ENCODE measurements at places on chromosomes 4 and X. TPM values are rescaled to one million over a fixed set of nuclear protein-coding genes. Genes with fewer than 3 reads are reported as not detected.

GRCh38 chrX:57951666-57952319 lies 41.5 kb upstream of the ZXDA start:
- no peak for DNase-seq

DNA sequence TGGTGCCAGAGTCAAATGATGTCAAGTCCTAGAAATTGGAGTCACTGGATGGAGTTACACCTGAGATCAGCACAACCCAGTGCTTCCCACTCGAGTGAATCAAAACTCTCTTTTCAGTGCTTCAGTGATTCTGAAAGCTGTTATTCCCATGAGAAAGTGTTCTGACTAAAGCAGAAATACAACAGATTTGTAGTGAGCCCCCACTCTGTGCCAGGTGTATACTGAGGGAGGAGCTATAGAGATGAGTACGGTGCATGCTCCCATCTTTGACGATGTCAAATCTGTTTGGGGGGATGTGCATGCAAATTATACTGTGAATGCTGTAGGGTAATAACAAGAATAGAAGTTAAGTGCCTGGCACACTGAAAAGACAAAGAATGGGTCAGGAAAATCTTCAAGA lies 330.2 kb downstream of the HS3ST1 start:
- DNase-seq = no peak

The CCDC149 gene
- 20.6 TPM for total RNA-seq

The TCEAL6 gene
- not detected for total RNA-seq

DNA sequence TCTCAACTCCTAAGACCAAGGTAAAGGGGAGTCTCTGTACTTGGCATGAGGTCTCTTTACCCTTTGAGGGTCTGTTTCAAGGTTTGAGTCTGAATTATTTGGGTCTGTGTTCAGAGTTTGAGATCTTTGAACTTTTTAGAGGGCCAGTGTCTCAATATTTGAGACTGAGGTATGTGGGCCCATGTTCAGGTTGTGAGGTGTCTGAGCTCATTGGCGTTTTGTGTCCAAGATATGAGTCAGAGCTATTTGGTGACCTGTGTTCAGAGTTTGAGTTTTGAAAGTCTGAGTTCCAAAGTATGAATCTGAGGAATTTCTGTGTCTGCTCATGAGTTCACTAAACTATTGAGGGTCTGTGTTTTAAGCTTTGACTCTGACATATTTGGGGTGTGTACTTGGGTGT lies 36.7 kb upstream of the PAGE4 start:
- DNase-seq = no peak

GRCh38 chr4:161197474-161197873 lies 966.3 kb downstream of the FSTL5 start:
- DNase-seq = no peak

The UBE2K gene
- 29.7 TPM for total RNA-seq

- peak; percentile 7 for DNase-seq
Measured at GRCh38 chrX:102835504-102836146, 101.4 kb upstream of the RAB40AL start.

DNA sequence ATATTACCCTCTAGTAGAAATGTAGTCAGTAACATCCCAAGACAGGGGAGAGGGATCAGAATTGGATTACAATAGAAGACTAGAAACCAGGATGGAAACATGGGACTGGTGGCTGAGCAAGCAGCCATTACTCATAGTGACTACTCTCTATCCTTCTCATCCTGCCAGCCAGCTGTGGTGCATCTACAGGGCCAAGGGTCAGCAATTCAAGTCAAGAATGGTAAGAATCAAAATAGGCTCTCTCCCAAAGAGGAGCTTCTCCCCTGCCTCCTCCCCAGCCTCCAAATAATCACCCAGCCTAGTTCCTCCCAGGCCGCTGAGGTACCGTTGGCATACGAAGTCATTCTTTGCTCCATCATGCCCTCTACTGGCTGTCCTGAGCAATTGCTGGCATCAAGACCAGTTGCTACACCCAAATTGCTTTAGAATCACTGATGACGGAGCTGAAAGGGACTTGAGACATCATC lies 19.4 kb downstream of the AWAT2 start:
- DNase-seq = peak; percentile 73

DNA sequence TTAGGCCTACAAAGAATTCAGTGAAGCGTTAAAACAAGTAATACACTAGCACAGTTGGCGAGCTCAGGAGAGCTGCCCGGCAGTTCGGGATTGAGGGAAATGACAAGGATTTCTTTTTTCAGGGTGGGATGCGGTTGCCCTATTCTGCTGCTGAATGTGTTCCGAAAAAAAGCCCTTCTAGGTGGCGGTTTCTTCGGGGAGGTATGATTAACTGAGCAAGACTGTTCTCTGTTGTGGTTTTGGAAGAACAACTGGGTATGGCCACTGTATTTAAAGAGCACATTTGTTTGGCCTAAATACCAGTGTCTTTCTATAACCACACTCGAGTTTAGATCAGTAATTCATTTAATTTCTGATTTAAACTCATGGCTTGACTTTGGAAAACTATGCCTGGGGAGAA lies 459.7 kb upstream of the FAT1 start:
- no peak for DNase-seq
